GF-D8 (cell line): ENCODE measurements at places on chromosomes 6 and 20.

DNA sequence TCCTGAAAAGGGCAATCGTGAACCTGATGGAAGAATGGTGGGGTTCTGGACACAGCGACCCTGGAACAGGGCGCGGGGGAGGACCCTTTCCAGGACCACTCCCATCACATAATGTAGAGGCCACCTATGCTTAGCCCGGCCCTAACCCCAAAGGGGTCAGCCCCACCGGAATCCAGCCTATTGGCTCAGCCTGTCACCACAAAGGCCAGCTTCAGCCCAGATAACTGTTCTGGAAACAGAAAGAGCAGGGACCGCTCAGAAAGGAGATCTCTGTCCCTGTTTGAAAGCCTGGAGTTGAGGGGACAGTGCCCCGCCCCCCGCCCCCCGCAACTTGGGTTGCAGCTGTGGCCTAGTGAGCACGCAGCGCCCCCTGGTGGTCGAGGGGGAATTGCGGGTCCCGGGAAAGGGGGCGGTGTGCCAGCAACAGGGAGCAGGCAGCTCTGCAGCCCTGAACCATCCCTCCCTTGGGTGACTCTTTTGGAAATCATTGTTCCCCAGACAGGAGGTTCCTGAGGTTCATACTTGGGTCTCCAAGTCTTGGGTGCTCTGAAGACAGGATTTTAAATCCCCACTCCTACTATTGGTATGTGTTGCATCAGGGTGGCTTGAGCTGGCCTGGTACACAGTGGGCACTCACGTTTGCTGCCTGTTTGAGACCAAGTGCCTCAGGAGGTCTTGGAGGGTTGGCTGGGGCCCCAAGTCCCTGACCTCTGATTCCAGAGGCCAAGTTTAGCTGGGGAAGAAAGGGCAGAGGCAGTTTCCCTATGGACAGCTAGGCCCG is 1.5 kb downstream of the SIGLEC1 start:
- no peak for DNase-seq

DNA sequence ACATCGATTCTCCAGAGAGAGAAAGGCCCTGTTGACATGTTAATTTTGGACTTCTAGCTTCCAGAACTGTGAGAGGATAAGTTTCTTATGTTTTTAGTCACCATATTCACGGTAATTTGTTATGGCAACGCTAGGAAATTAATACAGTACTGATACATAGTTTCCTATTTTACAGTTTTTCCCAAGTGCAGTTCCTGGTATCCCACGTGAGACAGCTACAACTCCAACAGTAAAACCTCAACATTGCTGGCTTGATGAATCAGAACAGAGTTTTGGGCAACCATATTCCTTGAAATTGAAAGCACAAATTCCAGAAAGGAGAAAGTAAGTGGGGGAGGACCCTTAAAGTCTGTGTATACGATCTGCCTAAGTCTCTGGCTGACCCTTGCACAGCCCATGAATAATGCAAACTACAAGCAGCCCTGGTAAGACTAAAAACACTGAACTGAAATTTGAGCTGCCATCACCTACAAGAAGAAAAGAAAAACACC is 505.1 kb upstream of the NRSN1 start:
- DNase-seq = no peak

DNA sequence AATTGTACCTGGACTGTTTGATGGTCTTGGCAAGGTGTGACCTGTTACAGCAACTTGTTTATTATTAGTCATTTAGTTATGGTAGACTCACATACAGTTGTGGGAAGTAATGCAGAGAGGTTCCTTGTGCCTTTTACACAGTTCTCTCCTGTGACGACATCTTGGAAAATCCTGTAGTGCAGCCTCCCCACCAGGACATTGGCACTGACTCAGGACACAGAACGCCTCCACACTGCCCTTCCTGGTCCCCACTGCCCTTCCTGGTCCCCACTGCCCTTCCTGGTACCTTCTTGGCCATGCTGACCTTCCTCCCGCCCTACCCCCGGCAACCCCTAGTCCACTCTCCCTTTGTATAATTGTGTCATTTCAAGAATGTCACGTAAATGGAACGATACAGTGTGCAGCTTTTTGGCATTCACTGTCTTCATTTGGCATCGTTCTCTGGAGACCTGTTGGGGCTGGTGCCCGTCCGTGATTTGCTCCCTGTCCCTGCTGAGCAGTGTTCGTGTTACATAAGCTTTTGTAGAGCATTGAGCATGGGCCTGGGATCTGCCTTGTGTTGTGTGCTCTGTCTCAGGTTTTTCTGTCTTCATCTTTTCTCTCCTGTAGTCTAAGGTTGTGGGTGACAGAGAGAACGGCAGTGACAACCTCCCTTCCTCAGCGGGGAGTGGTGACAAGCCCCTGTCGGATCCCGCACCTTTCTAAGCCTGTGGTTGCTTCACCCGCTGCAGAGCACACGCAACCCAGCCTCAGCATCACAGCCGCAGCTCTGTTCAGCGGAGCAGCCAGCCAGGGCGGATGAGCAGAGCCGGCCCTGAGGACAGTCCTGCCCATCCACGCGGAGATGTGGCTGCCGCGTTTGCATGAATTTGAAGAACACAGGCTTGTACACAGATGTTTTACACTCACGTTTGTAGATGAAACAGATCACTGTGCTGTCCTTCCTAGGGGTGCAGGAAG is 5.4 kb upstream of the DNAJC5 start:
- DNase-seq = no peak

GRCh38 chr20:21125072-21125848 is 622 bp upstream of the KIZ start:
- DNase-seq = no peak

GRCh38 chr6:52995913-52996645 is 995 bp upstream of the GSTA4 start:
- no peak for DNase-seq

DNA sequence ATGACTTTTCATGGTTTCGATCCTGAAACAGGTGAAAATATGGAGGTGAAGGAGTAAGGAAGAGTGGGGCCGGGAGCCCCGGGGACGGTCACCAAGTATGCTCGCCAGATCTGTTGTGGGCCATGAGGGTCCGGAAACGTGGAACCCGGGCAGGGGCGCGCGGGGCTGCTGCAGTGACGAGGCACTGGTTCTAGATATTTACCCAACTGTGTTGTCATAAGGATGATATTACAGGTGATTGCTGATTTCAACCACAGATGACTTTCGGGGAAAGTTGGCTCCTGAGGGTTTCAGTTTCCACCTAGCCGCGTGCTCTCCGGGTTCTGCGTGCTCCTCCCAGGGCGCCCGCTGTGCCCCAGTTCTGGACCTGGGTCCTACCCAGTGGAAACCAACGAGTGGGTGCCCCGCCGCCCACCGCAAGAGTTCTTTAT is 12.2 kb downstream of the RAET1G start:
- no peak for DNase-seq

GRCh38 chr20:21569586-21569985 is 55.7 kb upstream of the NKX2-2 start:
- no peak for DNase-seq

- no peak for DNase-seq
Observed at GRCh38 chr6:84731901-84732300, 32.5 kb downstream of the TBX18 start.

- DNase-seq = no peak
Observed at GRCh38 chr6:54107470-54108090, 3.7 kb upstream of the MLIP start.

DNA sequence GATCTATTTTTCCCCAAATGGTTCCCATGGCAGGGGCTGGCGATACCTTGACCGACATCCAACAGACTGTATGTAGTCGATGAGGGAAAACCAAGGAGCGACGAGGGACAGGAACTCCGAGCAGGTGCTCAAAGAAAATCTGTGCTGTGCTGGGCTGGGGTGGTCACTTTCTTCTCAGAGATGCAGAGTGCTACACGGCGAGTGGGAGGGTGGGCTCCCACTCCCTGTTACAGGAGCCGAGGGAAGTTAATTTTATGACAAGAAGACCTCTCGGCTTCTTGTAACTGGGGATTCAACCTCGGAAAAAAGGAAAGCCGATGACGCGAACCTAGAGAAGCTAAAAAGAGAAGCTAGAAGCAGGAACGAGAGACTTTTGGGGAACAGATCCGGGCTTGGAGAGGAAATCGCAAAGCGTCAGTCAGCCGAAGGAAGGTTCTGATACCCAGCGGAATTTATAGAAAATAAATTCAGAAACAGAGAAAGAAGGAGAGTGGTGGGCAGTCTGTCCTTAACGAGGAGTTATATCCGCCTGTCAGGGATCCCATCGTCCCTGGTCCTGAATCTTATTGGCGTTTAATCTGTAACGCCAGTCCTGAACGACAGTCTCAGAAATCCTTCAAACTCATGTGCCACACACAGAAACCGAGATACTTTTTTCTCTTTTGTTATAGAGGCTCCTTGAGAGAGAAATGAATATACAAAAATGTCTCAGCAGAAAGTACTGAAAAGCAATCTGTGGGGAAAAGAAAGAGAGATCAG is 84.6 kb upstream of the ZNF322 start:
- DNase-seq = no peak

DNA sequence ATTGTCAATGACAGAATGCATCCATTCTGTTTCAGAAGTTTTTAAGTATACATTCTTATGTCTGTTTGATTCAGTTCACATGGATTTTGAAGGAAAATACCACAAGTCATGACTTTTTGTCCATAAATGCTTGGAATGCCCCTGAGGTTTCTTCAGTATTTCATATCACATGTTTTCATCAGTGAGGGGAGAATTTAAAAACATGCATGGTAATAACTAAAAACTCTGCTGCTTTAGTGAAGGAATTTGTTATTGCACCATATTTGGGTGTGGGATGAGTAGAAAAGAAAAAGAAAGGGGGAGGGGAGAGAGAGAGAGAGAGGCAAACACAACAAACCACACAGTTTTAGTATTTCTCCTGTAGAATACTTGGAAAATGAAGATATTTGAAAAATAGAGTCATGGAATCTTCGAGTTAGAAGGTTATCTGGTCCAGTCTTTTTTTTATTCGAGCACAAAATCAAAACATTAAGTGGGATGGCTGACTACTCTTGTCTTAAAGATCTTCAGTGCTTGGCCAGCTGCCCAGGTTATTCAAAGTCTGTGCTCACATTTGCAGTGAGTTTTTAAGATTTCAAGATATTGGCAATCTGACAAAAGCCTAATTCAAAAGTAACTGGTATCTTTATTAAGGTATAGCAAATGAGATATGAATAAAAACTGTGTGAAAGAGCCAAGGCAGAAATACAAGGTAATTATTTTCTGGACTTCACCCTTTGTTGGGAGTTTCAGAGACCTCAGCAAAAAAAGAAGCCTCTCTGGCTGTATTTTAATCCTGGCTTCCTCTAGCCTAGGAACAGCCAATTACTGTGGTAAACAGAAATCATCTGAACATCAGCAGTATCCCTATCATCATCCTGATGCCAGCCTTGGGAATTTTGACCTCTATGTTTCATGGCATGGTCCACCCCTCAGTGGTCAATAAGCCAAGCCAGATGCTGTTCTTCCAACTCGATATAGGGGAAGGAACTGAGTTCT is 687.9 kb upstream of the CITED2 start:
- DNase-seq = no peak

GRCh38 chr6:108690326-108691049 is 129.8 kb downstream of the FOXO3 start:
- no peak for DNase-seq

GRCh38 chr6:53854843-53855567 is 60.2 kb downstream of the LRRC1 start:
- no peak for DNase-seq
